Natural killer cell (primary cell): ENCODE measurements at places on chromosomes 6 and 20.

DNA sequence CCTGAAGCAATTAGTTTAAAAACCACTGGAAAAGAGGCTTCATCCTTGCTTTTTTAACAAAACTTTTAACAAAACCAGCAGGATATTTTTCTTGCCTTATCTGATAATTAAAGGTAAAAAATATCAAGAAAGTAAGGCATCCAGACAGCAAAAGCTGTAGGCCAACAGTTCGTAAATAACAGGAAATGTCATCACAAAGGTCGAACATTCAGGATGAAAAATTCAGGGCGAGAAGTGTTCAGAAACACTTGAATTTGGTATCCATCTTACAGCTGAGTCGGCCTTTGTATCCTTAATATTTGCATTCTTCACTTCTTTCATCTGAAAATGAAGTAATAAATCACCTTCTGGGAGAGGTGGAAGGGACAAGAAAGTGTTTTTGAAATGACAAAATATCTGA lies 8.2 kb upstream of the FILIP1 start:
- no peak for DNase-seq

DNA sequence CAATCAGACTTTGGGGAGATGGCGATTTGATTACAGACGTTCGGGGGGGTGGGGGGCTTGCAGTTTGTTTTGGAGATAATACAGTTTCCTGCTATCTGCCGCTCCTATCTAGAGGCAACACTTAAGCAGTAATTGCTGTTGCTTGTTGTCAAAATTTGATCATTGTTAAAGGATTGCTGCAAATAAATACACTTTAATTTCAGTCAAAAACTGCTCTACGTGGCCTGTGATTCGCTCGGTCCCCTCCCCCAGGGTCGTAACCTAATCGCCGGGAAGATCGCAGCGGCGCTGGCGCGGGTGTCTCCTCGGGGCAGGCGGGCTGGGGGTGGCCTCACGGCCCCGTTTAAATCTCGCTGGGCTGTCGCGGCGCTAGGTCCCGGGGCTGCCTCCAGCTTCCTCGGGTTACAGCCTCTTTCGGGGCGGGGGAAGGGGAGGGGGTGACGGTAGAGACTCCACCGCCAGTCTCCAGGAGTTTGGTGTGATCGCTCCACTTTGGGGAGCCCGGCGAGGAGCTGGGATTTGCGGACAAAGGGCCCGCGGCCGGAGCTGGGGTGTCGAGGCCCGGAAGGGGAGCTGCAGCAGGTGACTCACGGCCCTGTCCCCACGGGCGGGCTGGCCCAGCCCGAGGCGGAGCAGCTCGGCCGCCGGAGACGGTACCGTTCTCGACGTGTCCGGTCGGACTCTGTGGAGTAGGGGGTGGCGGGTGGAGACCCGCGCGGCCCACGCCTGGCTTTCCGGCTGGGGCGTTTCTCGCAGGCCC lies 4.2 kb downstream of the FOXC1 start:
- DNase-seq = peak; percentile 14

- DNase-seq = no peak
These were observed 29.1 kb upstream of the CSNK2A1 start for GRCh38 chr20:572727-573126.

GRCh38 chr6:33314515-33314942 lies 651 bp upstream of the TAPBP start:
- DNase-seq = peak; percentile 93

DNA sequence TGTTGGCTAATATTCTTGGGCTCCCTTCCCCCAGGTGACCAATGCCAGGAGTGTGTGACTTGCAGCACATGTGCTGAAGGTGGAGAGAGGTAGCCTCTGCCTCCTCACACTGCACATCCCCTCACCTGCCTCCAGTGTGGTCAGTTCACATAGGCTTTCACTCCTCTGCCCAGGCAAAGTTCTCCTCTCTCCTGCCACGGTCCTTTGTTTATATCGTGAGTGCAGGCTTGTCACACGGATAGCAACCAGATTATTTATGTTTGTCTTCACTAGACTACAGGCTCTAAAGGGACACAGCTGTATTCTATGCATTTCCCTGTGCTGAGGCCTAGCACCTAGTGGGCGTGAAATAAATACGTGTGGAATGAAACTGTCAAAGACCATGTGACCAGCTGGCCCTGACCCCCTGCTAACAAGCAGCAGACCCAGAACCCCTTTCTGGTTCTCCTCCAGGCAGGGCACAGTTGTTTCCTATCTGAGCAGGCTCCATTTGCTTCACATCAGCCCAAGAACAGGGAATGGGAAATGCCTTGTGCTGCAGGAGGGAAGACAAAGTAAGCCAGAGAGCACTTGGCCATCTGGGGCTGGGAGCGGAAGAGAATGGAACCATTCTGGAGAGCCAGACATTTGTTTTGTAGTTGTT lies 42.3 kb downstream of the UNC5CL start:
- no peak for DNase-seq

GRCh38 chr6:33966536-33966935 lies 162.7 kb upstream of the MLN start:
- DNase-seq = no peak

DNA sequence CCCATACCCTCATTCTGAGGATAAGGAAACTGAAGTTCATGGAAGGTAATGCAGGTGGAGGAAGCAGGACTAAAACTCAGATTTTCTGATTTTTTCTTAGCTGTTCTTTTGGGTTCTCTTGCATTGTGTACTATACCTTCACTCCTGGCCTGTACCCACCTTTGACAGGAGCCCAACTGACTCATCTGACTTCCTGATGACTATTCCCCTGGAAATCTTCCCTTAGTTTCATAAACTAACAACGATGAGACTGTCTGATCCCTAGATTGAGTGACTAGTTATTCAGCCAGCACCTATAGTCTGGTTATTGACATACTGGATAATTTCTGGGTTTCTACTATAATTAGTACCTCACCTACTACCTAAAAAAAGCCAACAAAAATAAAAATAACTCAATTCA lies 10.1 kb downstream of the CRYBG1 start:
- no peak for DNase-seq

- DNase-seq = no peak
These were observed 40.5 kb upstream of the LRRC1 start for GRCh38 chr6:53754330-53754729.

DNA sequence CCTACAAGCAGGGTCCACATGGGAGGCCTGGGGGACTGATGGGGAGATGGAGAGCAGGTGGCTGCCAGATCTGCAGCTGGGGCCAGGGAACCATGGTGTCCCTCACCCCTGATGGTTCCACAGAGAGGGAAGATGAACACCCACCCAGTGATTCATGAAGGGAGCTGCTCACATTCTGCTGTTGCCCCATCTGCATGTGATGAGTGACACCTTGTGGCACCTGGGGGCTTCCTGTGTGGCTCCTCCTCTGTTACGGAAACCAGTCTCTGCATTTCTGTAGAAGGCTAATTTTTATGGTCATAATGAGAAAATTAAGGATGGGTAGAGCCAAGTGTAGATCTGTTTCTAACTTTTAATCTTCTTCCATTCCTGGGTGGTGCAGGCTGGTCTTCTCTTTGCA lies 217.1 kb downstream of the SMOC2 start:
- no peak for DNase-seq

DNA sequence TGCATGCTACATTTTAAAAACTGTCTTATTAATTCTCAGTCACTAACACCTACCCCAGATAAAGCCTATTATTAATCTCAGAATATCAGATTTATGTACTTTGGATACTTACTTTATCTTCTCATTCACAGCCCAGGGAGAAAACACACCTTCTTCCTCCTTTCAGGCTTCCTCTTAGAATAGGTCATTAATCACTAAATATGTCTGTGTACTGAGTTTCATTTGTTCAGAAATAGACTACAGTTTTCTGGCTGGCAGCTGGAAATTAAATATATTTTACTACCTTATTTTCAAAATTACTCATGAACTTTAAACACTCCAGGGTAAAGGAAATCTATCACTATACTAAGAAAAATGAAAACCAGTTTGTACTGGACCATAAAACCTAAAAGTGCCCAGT lies 147.7 kb upstream of the DST start:
- DNase-seq = no peak

DNA sequence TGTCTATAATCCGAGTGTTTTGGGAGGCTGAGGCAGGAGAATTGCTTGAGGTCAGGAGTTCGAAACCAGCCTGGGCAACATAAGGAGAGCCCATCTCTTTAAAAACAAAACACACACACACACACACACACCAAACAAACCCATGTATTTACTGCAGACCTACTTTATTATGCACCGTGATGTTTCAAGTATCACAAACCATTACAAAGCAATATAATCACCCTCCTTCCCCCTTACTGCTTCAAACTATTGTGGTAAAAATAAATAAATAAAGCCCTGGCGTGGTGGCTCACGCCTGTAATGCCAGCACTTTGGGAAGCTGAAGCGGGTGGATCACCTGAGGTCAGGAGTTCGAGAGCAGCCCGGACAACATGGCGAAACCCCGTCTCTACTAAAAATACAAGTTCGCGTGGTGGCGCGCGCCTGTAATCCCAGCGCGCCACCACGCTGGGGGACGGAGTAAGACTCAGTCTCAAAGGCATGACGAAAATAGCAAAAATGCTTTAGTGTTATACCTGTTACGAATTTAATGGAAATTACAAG lies 1.5 kb downstream of the TBCC start:
- no peak for DNase-seq

- no peak for DNase-seq
These were observed 182.6 kb downstream of the ERMARD start for GRCh38 chr6:169933839-169934698.

- no peak for DNase-seq
These were observed 356.7 kb upstream of the JARID2 start for GRCh38 chr6:14889188-14889587.

- no peak for DNase-seq
These were observed 117.5 kb upstream of the ID4 start for GRCh38 chr6:19719691-19720128.

GRCh38 chr6:160141001-160141726 lies 19.5 kb downstream of the SLC22A1 start:
- no peak for DNase-seq

DNA sequence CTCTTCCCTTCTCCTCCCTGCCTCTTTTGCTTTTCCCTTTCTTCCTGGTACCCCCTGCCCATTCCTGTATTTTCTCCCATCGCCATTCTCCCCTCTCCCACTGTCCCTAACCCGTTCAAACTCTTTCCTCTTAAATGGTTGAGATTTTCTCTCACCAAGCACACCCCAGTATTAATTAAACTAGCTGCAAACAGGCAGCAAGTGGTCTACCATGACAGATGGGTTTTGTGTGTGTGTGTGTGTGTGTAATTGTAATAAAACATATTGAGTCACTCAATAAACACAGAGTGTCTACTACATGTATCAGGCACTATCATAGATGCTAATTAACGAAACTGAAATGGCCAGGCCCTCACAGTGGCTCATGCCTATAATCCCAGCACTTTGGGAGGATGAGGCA lies 6.7 kb downstream of the RAET1E start:
- DNase-seq = no peak

DNA sequence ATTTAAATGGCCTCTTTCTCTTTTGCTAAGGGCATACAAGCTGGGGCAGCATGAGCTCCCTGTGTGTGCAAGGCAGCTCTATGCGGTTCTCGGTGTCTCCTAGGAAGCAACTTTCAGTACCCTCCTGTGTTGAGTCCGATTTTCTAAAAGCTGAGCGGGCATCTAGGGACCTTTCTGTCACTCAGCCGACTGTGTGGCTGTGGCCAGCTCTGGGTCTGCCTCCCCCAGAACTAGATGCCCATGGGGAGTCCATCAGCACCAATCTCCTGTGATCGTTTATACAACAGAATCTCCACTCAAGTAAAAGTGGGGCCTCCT lies 7.5 kb downstream of the NELFCD start:
- no peak for DNase-seq

DNA sequence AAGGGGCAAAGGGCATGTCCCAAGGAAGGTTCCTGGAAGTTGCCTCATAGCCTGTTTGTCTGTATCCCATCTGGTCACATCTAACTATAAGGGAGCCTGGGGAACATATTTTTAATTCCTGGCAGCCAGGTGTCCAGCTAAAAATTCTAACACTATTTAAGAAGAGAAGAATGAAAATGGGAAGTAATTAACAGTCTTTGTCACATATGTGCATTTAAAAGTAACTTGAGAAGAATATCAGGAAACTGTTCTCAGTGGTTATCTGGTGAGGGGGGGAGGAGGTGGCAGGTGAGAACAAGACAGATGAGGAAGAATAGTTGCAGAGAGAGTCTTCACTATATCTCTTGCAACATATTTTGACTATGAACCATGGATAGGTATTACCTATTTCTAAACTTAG lies 75.5 kb upstream of the ELOVL5 start:
- no peak for DNase-seq

DNA sequence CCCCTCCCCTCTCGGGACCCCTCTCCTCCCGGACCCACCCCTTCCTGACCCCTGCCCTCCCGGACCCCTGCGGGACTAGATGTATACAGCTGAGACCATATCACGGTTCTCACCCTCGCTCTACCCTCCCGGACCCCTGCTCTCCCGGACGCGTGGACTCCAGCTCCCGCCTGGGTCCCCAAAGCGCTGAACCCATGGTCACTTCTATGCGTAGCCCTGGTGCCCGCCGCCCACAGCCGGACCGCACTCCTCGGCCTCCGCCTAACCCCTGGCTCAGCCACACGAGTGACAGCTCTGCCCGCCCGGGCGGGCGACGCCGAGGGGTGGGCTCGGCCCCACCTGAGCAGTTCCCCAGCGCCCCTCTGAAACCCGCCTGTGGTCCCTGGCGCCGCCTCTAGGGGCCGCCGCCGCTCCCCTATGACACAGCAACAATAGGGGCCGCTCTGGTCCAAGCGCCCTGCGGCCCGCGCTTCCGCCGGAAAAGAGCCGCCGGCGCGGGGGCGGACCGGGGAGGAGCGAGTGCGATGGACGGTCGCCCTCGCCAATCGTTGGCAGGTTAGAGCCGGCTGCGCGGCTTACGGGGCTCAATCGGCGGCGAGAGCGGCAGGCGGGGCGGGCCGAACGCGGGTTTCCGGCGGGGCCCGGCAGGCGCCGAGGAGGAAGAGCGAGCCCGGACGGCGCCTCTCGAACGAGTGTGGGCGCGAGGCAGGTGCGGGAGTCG lies at the start of gene ADRM1:
Gene ADRM1 (plus strand): TSS at position 657 of the 721 bp plus-strand sequence. CDS start 572 bp downstream, outside the sequence.
- peak; percentile 98 for DNase-seq

DNA sequence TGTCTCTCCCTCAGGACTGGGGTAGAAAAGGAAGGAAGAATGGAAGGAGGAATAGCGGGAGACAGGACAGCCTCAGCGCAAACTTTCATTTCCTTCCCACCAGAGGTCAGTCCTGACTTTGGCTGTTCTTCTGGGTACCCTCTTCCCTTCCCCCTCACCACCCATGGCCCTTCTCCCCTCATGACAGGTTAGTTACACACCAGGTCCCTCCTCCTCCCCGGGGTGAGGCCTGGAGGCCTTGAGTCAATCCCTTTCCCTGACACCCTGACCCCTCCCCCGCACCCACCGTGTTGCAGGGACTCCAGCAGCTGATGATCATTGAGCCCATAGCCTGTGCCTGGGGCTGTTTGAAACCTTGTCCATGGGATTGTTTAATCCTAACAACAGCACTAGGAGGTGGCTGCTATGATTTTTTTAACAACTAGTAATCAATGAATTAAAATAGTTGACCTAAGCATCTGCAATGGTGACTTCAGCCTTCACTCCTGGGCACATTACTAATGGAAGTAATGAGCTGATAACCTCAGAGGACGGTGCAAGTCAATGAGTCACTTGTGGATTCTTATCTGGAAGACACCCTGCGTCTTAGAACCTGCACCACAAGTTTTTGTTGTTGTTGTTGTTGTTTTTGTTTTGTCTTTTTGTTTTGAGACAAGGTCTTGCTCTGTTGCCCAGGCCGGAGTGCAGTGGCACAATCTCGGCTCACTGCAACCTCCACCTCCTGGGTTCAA lies 46.6 kb upstream of the CCDC167 start:
- no peak for DNase-seq
